ENCODE measurements at places on chromosomes 5 and 9. TPM values are rescaled to one million over a fixed set of nuclear protein-coding genes. Genes with fewer than 3 reads are reported as not detected.

GRCh38 chr9:18928711-18929110 is 104.3 kb downstream of the SAXO1 start:
- no peak for DNase-seq

DNA sequence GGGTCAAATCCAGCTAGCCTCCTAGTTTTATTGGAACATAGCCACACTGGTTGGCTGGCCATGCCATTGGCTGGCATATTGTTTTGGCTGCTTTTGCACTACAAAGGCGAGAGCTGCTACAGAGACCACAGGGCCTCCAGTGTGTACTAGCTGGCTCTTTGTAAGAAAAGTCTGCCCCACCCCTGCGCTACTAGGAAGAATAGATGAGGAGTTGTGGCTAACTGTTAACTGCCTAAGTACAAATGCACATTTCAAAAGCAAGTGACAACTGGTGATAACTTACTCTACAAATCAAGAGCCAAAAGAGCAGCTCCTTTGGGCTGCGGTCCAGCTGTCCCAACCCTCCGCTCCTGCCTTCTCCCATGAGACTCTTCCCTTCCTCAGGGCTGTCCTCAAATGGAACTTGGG is 63.9 kb downstream of the SERINC5 start:
- no peak for DNase-seq

SCGB3A2 gene
- total RNA-seq, result not detected

DNA sequence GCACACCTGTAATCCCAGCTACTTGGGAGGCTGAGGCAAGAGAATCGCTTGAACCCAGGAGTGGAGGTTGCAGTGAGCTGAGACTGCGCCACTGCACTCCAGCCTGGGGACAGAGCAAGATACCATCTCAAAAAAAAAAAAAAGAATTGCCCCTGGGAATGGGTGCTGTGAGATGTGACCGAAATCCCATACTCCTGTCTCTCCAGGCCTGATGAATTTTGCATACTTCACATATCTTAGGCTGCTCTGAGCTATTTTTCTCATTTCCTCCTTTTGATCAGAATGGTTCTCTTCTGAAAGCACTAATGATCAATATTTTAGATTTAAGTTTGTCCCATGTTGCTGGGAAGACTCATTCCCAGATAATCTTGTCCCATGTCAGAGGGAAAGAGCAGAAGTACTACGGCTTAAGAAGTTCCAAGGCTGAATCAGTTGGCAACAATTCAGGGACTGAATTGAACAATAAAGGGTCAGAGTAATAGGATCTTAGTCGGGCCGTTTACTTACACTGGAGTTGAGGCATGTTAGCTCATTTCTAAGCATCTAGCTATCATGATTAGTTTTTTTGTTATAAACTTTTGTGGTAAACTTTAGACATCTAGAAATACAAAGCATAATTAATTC is 44.2 kb upstream of the TENT2 start:
- peak; percentile 13 for DNase-seq

GRCh38 chr5:85868070-85868469 is 749.7 kb upstream of the COX7C start:
- DNase-seq, result no peak

FCN2 gene
- not detected for total RNA-seq
